Activated CD8-positive, alpha-beta memory T cell treated with anti-CD3 and anti-CD28 coated beads for 48 hours (primary cell): ENCODE measurements at places on chromosomes 13 and 19.

GRCh38 chr13:74597526-74597925, 463.3 kb upstream of the KLF12 start:
- no peak for DNase-seq

DNA sequence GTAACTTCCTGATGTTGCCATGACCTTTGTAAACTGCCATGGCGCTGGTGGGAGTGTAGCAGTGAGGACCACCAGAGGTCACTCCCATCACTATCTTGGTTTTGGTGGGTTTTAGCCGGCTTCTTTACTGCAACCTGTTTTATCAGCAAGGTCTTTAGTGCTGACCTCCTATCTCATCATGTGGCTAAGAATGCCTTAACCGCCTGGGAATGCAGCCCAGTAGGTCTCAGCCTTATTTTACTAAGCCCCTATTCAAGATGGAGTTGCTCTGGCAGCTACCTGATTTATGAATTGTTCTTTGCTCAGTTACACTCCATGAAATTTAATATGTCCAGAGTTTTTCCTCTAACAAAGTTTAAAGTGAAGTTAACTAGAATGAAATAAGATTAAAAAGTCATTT, 4.6 kb upstream of the EPS15L1 start:
- no peak for DNase-seq

DNA sequence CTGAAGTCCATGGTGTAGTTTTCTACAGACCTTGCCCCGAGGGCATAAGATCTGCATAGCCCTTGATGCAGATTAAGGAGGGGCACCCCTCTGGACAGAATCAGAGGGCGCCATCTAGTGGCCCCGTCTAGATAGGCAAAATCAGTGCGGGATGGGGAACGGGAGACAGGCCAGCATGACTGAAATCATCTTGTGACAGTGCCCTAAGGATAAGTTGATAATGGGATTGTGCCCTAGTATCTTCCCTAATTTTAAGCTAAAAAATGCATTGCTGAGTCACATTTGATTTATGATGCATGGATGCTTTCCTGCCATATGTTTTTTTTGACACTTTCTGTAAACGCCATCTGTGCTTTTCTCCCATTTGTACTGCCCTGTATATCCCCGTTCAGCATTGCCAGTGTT, 19.0 kb upstream of the GPI start:
- DNase-seq, result peak; percentile 63

DNA sequence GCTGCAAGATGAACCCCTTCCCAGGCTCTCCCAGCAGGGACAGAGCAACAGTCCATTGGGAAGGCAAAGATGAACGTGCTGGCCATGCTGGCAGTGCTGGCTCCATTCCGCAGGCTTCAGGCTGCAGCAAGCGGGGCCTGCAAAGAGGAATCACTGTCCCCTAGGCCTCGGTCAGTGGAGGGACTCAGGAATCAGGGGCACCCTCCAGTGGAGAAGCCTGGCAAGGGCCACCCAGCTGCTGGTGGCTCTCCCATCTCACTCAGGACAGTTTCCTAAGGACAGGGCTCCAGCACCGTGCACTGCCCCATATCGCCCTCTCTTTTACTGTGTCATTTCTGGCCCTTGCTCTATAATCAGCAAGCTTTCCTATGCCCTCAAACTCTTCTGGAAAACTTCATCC, 498.6 kb downstream of the EFNB2 start:
- no peak for DNase-seq

GRCh38 chr19:31064491-31064890, 284.7 kb downstream of the TSHZ3 start:
- no peak for DNase-seq

DNA sequence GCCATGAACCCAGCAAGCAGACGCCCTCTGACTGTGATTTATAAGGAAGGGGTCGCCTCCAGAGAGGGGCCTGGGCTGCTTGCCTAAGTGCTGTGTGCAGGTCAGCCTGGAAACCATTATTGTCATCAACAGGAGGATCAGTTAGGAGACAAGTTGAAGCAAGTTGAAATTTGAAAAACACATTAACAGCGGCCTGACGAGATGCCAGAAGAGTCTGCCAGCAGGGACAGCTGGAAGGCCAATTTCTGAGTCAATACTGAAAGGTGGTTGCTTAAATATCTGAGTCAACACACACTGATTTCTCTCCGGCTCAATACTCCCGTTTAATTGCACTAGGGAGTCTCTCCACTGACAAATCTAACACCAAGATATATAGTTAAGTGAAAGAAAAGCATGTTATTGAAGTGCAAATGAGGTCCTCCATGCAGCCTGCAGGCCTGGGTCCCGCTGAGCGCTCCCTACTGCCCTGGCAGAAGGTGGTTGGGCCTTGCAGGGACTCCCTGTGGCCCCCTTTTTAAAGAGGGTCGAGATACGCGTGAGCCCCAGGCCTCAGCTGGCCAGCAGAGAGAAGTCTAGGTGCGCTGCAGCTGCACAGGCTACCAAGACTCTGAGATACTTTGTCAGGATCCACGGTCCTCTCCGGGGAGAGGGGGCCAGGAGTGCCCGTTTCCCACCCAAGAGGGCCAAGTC, 91.1 kb downstream of the RNASEH2B start:
- no peak for DNase-seq

GRCh38 chr19:10796653-10797052, 39.4 kb downstream of the TMED1 start:
- DNase-seq, result no peak
